Osteoblast (primary cell): ENCODE measurements at places on chromosomes 2 and 18. TPM values are rescaled to one million over a fixed set of nuclear protein-coding genes. Genes with fewer than 3 reads are reported as not detected.

DNA sequence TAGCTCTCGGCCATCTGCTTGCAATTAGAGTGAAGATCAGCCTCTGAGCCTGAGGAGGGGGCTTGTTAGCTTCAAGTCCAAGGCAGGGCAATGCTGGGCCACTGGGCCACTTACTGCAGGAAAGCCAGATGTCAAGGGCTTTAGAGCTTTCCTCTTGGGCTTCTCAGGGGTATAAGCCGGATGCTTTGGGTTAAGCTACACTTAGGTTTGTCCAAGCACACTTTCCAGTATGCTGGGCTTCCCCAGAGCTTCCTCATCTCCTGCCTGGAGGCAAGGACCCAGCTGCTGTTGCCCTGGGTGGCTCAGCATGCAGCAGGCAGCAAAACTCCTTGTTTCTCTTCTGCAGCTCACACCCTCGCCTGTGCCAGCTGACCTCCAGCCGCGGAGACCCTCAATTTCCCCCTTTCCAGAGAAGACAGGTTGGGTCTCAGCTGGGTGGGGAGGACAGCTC, 29.0 kb upstream of the ATOH8 start:
- peak; percentile 73 for DNase-seq
- H3K27me3 ChIP-seq, result no peaks in the 10 kb centered on the region

PAIP2B gene
- total RNA-seq, result 0.36 and 0.59 TPM in 2 replicates

SYT4 gene
- total RNA-seq, result not detected in 2 replicates

DSG1 gene
- total RNA-seq, result not detected in 2 replicates

DNA sequence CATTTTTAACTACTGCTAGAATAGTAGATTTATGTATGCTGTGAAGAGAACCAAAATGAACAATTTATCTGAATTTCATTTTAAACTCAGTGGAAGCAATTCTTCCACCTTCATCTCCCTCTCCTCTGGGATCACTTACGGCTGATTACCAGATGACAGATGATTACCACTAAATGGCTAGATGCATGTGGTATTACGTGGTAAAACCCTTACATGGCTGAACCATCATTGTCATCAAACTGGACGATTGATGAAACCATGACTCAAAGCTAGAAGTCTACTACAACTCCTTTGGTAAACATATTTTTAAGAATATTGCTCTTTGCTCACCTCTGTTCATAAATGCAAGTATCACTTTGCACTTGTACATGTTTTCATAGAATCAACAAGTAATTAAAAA, 48.5 kb upstream of the DOCK10 start:
- H3K36me3 ChIP-seq, result no peaks in the 10 kb centered on the region
- H3K27ac ChIP-seq, result peak overlapping the region; percentile 87
- H3K4me1 ChIP-seq, result peaks cover 27% of the 10 kb centered on the region
- DNase-seq, result peak; percentile 26
- H3K4me3 ChIP-seq, result no peak overlapping the region
- H3K27me3 ChIP-seq, result no peaks in the 10 kb centered on the region

- no peak overlapping the region for H3K27ac ChIP-seq
- no peak for DNase-seq
- H3K4me3 ChIP-seq, result no peak overlapping the region
- no peaks in the 10 kb centered on the region for H3K4me1 ChIP-seq
Measured at GRCh38 chr2:29492701-29493100, 377.5 kb downstream of the CLIP4 start.

- no peaks in the 10 kb centered on the region for H3K36me3 ChIP-seq
- no peaks in the 10 kb centered on the region for H3K27me3 ChIP-seq
- no peak overlapping the region for H3K4me3 ChIP-seq
- H3K27ac ChIP-seq, result no peak overlapping the region
Measured at GRCh38 chr2:70354264-70354949, 52.5 kb upstream of the FAM136A start.

ASPRV1 gene
- total RNA-seq, result 0.29 and 0.72 TPM in 2 replicates

- peak; percentile 25 for DNase-seq
- no peak overlapping the region for H3K4me3 ChIP-seq
- H3K4me1 ChIP-seq, result peaks cover 23% of the 10 kb centered on the region
- H3K27ac ChIP-seq, result no peak overlapping the region
- H3K27me3 ChIP-seq, result no peaks in the 10 kb centered on the region
Measured at GRCh38 chr2:178280244-178280852, 86.0 kb downstream of the OSBPL6 start.

RAX gene
- total RNA-seq, result not detected in 2 replicates

C2orf66 gene
- under 0.01 and 0.36 TPM in 2 replicates for total RNA-seq

DNA sequence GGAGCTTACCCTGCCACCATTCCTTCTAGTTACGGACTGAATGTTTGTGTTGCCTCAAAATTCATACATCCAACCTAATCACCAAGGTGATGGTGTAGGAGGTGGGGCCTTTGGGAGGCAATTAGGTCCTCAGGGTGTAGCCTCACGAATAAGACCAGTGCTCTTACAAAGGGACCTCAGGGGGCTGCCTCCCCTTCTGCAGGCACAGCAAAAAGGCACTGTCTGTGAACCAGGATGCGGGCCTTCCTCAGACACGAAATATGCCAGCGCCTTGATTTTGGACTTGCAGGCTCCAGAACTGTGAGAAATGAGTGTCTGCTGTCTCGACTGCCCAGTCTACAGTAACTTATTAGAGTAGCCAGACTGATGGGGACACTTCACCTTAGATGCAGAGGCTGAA, 150.4 kb upstream of the HDAC4 start:
- no peaks in the 10 kb centered on the region for H3K27me3 ChIP-seq
- no peak overlapping the region for H3K4me3 ChIP-seq
- no peaks in the 10 kb centered on the region for H3K36me3 ChIP-seq
- no peak overlapping the region for H3K27ac ChIP-seq
- H3K4me1 ChIP-seq, result no peaks in the 10 kb centered on the region

- peaks cover 7% of the 10 kb centered on the region for H3K36me3 ChIP-seq
- H3K4me3 ChIP-seq, result no peak overlapping the region
- DNase-seq, result no peak
- no peaks in the 10 kb centered on the region for H3K27me3 ChIP-seq
- no peaks in the 10 kb centered on the region for H3K4me1 ChIP-seq
Measured at GRCh38 chr2:165889158-165889557, 64.4 kb downstream of the TTC21B start.

DNA sequence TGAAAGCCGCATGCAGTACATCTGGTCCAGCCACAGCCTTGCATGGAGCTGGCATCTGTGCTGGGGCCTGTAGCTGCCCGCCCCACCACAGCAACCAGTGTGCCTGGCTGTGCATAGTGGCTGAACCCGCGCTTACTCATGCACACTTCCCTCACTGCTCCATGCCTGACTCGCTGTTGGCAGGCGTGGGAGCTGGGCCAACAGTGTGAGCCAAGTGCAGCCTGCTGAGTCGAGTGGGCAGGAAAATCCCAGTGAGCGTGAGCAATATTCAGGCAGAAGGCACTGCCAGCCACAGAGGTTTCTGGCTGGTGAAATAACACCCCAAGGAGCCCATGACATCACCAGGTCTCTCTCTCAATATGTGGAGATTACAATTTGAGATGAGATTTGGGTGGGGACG, 1674.1 kb upstream of the TMEFF2 start:
- H3K27ac ChIP-seq, result no peak overlapping the region
- H3K36me3 ChIP-seq, result no peaks in the 10 kb centered on the region
- DNase-seq, result no peak
- H3K27me3 ChIP-seq, result no peaks in the 10 kb centered on the region
- H3K4me3 ChIP-seq, result no peak overlapping the region

PPP4R1 gene
- 138 and 143 TPM in 2 replicates for total RNA-seq

DNA sequence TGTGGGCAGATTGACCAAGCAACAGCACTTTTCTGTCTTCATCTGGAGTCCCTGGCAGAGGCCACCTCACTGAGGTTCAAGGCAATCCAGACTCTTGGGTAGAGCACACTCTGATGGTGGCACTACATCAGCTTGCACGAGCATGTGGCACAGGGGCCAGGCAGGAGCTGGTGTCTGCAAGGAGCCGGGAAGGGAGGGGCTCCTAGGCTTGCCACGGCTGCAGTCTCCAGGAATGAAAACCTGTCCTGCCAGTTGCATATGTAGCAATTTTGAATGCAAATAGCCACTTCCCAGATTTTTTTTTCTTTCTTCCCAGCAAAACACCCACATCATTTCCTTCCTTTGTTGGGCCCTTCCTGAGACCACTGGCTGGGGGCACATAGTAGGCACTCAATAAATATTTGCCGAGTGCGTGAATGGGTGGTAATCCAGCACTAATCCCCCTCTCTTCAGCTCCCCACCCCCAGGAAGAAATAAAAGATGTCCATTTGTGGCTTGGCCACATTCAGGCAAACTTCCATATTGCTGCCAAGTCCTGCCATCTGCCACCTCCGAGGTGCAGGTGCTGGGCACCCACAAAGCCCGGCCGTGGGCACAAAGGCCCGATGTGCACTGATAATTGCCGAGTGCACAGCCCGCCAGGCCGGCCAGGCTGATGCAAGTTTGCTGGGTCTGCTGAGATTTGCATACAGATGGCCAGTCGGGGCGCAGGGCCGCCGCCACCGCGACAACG, 72.4 kb downstream of the MYCN start:
- H3K27me3 ChIP-seq, result no peaks in the 10 kb centered on the region
- DNase-seq, result no peak
- no peak overlapping the region for H3K27ac ChIP-seq
- no peaks in the 10 kb centered on the region for H3K4me1 ChIP-seq
- no peak overlapping the region for H3K4me3 ChIP-seq
- no peaks in the 10 kb centered on the region for H3K36me3 ChIP-seq

DNA sequence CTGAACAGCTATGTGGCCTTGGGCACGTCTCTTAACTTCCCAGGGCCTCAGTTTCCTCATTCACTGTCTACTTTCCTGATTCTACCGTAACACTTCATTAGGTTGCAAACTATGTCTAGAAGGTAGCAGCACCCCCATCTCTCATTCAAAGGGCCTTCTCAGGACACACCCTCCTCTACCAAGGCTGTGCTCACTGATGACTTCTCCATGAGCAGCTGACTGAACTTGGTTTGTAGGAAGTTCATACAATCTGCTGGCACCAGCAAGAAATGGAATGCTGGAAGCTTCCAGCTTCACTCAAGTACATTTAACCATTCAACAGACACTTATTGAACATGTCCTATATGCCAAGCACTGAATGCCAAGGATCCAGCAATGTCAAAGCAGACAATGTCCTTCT, 250.8 kb upstream of the CTAGE1 start:
- no peaks in the 10 kb centered on the region for H3K27me3 ChIP-seq
- DNase-seq, result peak; percentile 57
- H3K36me3 ChIP-seq, result no peaks in the 10 kb centered on the region
- peak overlapping the region; percentile 89 for H3K27ac ChIP-seq
- peaks cover 47% of the 10 kb centered on the region for H3K4me1 ChIP-seq

DNA sequence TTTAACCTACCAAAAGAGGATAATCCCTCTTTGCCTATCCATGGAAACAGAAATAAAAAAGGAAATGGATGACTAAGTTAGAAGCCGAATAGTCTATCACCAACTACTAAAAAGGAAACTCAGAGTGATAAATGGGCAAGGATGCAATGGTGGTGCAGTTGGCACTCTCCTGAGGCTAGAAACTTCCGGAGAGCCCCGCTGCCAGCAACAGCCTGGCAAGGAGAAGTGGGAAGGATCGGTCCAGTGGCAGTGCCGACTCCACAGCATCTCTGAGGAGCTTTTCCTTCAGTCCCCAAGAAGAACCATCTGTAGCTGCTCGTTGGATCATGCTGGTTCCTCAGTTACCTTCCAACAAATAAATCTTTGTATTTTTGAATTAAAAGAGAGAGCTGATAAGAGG, 74.7 kb downstream of the DPP4 start:
- no peaks in the 10 kb centered on the region for H3K4me1 ChIP-seq
- H3K36me3 ChIP-seq, result no peaks in the 10 kb centered on the region
- H3K27me3 ChIP-seq, result no peaks in the 10 kb centered on the region
- no peak for DNase-seq
- no peak overlapping the region for H3K27ac ChIP-seq

GRCh38 chr2:121372082-121372481, 87.1 kb upstream of the TFCP2L1 start:
- no peak overlapping the region for H3K4me3 ChIP-seq
- H3K36me3 ChIP-seq, result peaks cover 18% of the 10 kb centered on the region
- DNase-seq, result no peak
- H3K4me1 ChIP-seq, result peaks cover 15% of the 10 kb centered on the region

DNA sequence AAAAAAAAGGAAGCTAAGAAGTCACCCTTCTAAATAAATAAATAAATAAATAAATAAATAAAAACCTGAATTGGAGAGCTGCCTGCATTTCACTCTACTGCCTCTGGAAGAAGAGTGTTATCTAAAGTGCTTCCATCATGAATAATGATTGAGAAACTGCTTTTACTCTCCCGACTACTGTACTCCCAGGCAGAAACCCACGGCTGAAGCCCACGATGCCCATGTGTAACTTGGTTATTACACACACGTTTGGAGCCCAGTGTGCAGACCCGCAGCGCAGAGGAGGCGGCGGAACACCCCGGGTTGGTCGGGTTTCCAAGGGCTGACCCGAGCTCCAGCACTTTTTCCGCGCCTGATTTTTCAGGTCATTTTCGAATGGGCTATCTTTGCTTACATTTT, 697 bp upstream of the SPATS2L start:
- H3K4me3 ChIP-seq, result peak overlapping the region; percentile 74
- H3K36me3 ChIP-seq, result no peaks in the 10 kb centered on the region
- H3K4me1 ChIP-seq, result peaks cover 42% of the 10 kb centered on the region
- no peaks in the 10 kb centered on the region for H3K27me3 ChIP-seq
- H3K27ac ChIP-seq, result peak overlapping the region; percentile 68
- peak; percentile 92 for DNase-seq

OR6B2 gene
- not detected in 2 replicates for total RNA-seq

DNA sequence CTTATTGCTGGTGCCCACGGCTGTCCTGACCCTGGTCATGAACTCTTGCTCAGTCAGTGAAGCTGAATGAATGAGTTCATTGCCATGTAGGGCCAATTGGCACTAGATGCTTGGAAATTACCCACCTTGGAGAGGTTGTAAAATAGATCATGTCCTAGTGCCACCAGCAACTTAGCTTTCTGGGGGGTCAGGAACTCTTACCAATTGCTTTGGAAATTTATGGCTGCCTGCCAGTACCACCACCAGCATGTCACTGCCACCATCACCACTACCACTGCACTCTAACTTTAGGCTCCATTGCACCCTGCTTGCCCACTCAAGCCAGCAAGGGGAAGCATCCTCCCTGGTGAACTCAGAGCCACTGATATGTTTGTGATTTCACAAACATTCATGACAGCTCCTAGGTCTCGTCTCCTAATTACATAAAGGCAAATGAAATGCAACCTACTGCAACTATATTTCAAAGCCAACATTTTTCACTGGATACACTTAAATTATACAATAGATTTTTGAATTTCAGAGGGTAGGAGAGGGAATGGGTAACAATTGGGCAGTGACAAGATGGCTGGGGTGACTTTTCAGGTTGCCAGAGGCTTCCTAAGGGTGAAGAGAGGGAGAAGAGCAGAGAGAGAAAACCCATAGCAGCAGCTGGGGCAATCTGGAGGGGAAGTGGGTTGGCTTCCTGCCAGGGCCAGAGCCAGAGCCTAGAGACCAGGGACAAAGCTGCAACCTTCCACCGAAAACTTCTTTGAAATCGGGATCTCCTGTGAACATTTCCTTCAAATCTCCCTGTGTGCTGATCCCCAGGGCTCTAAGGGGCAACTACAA, 3.5 kb upstream of the EMILIN1 start:
- peaks cover 4% of the 10 kb centered on the region for H3K36me3 ChIP-seq
- no peak overlapping the region for H3K4me3 ChIP-seq
- H3K27me3 ChIP-seq, result no peaks in the 10 kb centered on the region
- peak; percentile 66 for DNase-seq

GRCh38 chr2:163345795-163346573, 389.8 kb downstream of the FIGN start:
- no peak overlapping the region for H3K4me3 ChIP-seq
- no peaks in the 10 kb centered on the region for H3K27me3 ChIP-seq
- peaks cover 23% of the 10 kb centered on the region for H3K4me1 ChIP-seq
- H3K27ac ChIP-seq, result no peak overlapping the region
